ENCODE measurements at places on chromosomes 13 and 19.

DNA sequence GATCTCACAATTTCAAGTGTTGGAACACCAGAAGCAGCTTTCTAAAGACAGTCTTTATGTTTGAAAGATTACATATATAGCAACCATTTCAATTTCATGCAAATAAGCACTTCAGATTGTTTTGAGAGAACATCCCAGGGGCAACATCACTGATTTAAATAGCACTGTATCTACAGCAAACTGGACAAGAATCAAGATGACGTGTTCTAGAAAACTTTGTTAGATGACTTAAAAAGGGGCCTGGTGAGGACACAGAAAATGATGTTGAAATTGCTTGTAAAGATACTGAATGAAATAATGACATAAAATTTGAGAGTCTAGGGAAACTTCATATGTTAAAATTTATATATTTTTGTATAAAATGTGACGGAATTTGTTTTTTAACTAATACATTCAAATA, 277.1 kb downstream of the KLF12 start:
- no peak for DNase-seq

DNA sequence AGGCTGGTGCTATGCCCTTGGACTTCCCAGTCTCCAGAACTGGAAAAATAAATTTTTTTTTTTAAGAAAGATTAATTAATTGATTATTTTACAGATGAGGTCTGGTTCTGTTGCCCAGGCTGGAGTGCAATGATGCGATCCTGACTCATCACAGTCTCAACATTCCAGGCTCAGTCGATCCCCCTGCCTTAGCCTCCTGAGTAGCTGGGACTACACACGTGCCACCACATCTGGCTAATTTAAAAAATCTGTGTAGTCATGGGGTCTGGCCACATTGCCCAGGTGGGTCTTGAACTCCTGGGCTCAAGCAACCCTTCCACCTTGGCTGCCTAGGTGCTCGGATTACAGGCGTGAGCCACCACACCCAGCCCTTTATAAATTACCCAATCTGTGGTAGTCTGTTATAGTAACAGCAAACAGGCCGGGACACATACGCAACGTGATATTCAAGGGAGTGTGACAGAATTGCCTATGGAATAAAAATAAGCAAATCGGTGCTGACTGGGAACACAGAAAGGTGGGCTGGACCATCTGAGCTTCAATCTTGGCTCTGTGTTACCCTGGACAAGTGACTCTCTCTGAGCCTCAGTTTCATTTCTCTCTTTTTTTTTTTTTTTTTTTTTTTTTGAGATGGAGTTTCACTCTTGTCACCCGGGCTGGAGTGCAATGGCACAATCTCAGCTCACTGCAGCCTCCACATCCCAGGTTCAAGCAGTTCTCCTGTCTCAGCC, 42.8 kb downstream of the PIN1 start:
- DNase-seq: no peak

- DNase-seq: no peak
Measured at GRCh38 chr19:11373885-11374432, 507 bp upstream of the SWSAP1 start.

GRCh38 chr19:17565611-17566010, 10.2 kb downstream of the COLGALT1 start:
- no peak for DNase-seq

DNA sequence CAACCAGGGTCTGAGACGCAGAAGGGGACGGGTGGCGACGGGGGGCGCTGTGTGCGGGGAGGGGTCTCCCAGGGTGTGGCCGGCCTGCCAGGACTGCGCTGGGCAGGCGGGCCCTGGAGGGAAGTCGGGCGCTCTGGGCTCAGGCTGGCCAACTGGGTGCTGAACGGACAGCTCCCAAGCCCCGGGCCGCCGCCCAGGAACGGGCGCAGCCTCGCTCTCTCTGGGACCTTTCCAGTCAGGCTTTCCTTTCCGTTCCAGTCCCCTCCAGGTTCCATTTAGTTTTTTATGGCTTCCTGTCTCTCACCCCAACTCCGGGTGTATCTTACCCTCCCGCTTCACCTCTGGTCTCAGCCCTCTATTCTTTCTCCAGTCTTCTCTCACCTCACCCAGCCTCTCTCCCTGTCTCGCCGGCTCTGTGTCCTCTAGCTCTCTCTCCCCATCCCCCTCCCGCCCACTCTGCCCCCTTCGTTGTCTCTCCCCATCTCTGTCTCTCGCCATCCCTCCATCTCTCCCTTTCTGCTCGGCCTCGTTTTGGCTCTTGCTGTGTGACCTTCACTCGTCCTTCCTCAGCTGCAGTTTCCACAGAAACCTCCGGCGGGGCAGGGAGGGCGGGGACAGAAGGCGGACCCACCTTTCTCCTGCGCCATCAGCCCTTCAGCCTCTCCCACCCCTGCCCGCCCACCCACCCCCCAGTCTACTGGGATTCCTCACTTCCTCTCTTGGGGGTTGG, 3.3 kb upstream of the ATP1A3 start:
- no peak for DNase-seq

DNA sequence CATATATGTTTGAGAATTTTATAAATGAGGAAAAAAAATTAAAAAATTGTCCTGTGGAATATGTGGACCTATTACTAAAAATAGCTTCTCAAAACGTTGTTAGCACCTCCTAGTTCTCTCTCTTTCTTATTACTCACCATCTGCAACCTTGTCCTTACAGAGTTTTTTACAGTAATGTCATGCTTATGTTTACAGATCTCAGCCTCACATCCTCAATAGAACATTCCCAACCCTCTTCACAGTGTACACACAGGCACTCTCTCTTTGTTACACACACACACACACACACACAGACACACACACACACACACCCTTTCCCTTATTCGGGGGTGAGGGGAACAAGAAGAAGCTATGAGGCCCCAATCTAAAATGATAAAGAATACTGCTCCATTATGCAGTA, 197.7 kb downstream of the SLITRK6 start:
- no peak for DNase-seq

GRCh38 chr13:73767747-73768315, 366.4 kb downstream of the KLF12 start:
- DNase-seq: no peak

- no peak for DNase-seq
Measured at GRCh38 chr13:49063497-49063896, 87.8 kb downstream of the FNDC3A start.

GRCh38 chr19:35673121-35673804, 6.9 kb downstream of the UPK1A start:
- DNase-seq: peak; percentile 37

DNA sequence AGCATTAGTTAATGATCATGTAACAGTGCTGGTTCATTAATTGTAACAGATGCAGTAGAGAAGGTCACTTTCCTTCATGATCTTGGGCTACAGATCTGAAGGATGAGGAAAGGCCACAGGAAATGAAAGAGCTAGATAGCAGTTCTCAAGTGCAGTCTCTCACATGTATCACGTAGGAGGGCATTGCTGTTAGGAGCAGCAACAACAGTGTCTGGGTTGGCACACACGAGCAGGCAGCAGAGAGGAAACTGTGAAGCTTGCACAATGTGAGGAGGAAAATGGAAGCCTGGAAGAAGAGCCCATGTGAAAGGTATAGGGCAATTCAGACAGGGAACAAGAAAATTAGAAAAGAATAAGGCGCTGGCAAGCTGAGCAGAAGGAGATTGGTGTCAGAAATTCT, 1741.5 kb downstream of the PCDH9 start:
- DNase-seq: no peak

GRCh38 chr13:23941211-23941610, 43.9 kb upstream of the C1QTNF9B start:
- no peak for DNase-seq

DNA sequence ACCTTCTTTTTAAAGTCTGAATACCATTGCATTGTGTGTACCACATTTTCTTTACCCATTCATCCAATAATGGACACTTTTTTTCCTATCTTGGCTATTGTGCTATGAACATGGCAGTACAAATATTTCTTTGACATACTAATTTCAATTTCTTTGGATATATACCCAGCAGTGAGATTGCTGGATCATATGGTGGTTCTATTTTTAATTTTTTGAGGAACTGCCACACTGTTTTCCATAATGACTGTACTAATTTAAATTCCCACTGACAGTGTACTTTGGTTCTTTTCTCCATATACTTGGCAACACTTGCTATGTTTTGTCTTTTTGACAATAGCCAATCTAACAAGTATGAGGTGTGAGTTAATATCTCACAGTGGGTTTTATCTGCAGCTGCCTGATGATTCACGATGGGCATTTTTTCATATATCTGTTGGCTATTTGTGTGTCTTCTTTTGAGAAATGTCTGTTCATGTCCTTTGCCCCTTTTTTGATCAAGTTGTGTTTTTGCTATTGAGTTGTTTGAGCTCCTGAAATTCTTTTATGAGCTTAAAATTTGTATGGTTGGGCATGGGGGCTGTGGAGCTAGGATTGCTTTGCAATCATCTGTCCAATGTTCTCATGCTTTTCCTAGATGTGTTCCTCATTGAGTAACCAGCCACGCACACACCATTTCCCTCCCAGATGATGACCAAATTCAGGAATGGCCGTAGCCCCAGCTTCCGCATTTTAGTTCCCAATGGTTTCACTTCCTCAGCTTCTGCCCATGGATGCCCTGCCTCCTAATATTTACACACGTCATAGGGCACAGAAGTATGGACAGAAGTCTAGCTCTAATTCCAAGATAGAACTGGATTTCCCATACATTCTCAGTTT, 380.0 kb upstream of the SGCG start:
- DNase-seq: no peak

DNA sequence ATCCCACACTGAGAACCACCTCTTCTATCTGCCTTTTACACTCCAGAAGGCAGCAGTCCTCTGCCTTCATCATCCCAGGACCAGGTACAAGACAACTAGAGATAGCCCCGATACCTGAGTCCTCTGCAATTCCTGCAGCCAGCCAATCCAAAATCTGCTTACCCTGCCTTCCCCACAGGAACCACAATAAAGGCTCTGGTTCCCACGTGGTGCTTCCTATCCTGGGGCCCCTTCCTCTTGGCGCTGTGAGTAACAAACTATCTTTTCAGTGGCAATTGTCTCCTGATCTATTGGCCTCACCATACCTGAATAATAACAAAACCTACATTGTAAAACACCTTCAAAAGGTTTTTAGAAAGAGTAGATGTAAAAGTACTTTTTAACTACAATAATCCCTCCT, 63.1 kb downstream of the ZDHHC20 start:
- no peak for DNase-seq

GRCh38 chr19:48635263-48635965, 1.8 kb downstream of the DBP start:
- no peak for DNase-seq

DNA sequence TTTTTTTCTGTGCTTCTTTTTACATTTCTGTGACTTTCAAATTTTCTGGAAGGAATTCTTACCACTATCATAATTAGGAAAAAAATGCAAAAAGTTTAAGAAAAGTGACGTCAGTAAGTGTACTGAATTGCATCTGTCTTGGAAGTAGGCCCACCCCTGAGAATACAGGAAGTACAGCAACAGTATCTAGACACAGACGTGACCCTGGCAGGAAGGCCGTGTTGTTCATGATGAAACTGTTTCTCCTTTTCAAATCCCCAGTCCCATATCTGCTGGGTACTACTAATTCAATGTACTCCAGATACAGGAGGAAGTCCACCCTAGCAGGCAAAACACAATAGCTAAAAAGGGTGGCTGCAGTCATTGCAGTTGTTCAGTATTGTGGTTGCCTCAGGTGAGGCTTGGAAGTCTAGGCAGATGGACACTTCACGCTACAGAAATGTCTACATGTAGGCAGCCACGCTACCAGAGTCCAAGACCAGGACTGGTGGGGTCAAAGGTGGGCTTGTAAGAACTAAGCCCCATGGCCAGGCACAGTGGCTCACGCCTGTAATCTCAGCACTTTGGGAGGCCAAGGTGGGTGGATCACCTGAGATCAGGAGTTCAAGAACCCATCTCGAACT, 49.6 kb upstream of the MED4 start:
- DNase-seq: no peak

- no peak for DNase-seq
Measured at GRCh38 chr19:43148233-43148632, 38.1 kb downstream of the PSG5 start.

- DNase-seq: no peak
Measured at GRCh38 chr19:51467864-51468544, 9.8 kb upstream of the SIGLEC8 start.

- no peak for DNase-seq
Measured at GRCh38 chr19:46976845-46977320, 42.8 kb upstream of the NPAS1 start.

- DNase-seq: no peak
Measured at GRCh38 chr13:108439556-108439955, 170.0 kb downstream of the TNFSF13B start.

DNA sequence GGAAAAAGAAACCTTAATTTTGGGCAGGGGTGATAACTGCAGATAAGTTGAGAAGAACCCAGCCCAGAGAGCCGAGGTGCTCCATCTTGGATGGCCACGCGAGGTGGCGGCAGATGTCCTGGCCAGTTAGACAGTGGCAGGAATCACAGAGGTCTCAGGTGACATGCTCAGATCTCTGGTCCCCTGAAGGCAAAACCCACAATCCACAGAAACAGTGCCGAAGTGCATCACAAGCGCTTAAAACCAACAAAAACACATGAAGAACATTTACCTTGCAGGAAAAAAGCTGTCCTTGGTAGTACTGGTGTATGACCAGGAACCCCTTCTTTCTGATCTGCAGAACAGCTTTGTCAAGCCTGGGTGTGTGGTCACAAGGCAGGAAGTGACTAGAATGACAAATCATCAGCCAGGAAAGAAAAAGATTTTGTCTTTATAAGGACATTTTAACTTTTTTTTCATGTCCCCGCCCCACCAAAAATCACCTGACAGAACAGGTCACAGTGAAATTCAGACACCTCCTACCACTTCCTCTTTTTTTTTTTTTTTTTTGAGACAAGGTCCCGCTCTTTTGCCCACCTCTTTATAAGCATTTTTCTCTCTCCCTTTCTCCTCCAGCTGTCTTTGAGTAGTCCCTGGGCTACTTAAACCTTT, at the start of gene LCP1:
TSS of gene LCP1 (minus strand) at position 338 of the 651 bp plus-strand sequence. CDS start 22,515 bp downstream, outside the sequence.
- no peak for DNase-seq

GRCh38 chr19:11530432-11530831, 1.5 kb upstream of the ECSIT start:
- DNase-seq: peak; percentile 89

GRCh38 chr19:9597027-9597426, 12.7 kb upstream of the ZNF121 start:
- DNase-seq: no peak

DNA sequence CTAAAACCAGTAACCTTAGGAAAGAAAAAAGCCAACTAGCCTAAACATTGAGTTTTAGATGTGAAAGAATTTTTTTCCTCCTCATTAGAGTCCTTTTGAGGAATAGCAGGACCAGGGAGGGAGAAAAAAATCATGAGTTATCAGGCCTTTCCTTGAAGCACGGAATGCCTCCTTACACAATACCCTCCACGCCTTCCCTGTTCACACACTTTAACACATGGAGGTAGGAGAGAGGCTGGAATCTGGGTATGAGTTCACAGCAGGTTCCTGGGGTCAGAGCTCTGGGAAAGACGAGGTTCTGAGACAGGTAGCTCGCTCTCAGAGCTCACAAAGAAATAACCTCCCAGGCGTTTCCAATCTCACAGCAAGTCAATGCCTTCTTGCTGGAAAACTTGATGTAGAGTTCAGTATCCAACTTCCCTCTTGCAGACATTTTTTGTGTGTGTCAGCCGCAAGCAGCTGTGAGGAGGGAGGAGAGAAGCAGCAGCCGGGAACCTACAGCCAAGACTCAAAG, 716 bp downstream of the ZNF573 start:
- no peak for DNase-seq

GRCh38 chr13:100339411-100339940, 249.1 kb downstream of the GGACT start:
- DNase-seq: no peak
